Stimulated activated CD8-positive, alpha-beta memory T cell treated with anti-CD3 and anti-CD28 coated beads, Interleukin-4, amount 100 ng/mL, for 4 hours (primary cell): ENCODE measurements at places on chromosomes 2 and 18.

DNA sequence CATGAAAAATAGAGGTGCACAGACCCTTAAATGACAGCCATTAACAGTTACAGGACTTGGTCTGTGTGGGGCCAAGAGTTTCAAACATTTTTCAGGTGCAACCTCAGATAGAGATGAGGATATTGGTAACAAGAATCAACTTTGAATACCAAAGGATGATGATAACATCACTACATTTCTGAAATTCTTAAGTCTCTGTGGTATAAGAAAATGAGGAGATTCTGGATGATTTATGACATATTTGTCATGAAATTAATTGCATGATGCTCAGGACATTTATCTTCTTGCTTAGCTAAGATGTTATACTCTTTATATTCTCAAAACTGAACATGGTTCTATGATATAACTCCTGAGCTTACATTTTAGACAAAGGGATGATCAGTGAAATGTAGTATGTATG lies 471.8 kb upstream of the CWC22 start:
- DNase-seq = no peak

GRCh38 chr2:164850235-164850634 lies 8.6 kb upstream of the COBLL1 start:
- no peak for DNase-seq

DNA sequence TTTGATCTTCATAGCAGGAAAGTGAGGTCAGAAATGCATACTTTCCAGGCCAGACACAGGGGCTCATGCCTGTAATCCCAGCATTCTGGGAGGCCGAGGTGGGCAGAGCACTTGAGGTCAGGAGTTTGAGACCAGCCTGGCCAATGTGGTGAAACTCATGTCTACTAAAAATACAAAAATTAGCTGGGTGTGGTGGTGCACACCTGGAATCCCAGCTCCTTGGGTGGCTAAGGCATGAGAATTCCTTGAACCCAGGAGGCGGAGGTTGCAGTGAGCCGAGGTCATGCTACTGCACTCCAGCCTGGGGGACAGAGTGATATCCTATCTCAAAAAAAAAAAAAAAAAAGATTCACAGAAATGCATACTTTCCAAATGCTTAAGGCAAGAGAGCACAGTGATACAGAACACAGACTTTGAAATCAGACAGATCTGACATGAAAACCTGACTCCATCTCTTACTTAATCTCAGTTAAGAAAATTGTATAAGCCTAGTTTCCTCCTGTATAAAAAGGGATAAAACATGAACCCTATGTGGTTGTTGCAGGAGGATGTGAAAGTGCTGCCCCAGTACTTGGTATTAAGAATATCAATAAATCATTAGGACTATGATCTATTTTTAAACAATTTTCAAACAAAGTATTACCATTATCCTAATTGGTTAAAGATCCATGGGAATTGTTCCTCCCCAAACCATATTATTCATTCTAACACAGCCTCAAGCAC lies 26.4 kb downstream of the COBLL1 start:
- no peak for DNase-seq

GRCh38 chr2:32750880-32751279 lies 123.0 kb downstream of the TTC27 start:
- no peak for DNase-seq

DNA sequence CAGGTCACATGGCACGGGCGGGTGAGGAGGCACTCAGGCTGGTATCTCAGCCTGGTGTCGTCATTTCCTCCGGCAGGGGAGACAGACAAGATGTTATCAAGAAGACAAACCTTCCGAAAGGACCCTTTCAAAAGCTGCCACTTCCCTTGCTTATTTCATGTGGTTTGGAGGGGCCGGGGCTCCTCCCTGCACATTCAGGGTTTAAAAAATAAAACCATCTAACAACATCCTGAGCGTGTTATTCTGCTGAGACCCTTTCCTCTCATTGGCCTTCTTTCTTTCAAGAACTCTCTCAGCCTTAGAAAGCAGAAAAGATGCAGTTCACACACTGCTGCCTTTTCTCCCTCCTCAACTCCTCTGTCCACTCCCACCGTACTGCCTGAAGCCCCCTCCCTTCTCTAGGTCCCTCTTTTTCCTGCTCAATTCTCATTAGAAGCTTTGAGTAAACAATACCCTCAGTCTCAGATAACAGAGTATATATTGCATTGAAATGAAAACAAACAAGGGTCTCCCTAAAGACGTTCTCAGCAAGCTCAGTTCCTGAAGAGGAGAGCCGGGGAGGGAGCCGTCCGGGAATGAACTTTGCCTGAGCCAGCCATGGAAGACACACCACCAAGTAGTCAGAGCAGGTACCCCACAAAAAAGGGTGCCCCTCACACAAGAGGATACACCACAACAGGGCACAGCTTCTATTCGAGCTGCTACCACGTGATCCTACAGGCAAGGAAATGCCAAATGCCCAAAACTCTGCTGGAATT lies 9.7 kb downstream of the SMAD7 start:
- DNase-seq = peak; percentile 54

- DNase-seq = no peak
Measured at GRCh38 chr2:165623161-165623560, 153.7 kb downstream of the CSRNP3 start.

DNA sequence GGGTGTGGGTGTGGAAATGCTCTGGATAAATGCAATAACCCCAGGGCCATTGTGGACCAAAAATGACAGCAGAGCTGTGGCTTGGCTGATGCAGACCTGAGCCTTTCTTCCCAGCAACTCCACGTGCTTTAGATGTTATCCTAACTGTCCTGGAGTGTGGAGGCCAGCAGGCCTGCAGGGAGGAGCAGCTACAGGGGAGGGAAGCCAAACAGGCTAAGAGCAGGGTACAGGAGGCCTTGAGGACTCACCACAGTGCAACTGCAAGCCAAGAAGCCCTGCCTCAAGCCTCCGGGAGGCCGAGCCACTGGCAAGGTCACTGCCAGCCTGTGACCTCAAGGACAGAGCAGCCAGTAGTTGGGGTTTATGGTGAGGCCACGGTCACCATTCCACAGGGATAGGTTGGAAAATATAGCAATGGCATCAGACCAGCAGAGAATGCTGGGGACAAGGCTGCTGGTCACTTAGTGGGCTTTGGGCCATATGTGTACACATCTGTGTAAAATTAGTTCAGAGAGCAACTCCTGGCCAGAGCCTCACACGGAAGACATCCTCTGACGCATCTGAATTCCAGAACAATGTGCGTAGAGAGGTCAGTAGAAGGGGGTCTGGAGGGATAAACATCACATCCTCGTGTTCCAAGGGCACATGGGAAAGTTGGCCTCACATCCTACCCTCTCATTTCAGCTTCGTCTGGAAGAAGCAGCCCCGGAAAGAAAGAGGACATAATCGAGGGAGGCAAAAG lies 76.2 kb upstream of the UPP2 start:
- DNase-seq = no peak

DNA sequence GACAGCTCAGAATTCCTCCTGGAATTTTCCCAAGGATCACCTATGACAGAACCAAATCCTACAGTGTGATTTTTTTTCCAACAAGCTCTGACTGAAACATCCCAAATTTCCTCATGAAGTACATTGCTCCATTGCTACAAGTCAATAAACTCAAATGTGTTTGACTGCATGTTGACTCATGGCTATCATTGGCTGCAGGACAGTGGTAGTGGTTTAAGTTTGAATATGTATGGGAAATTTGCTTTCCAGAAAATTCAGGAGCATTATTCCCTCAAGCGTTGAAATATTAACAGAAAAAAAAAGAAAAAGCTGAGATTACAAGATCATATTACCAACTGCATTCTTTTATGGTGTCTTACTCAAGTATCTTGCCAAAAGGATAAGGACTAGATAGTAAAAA lies 402.8 kb upstream of the DSEL start:
- no peak for DNase-seq

GRCh38 chr2:10229462-10230099 lies 73.1 kb upstream of the HPCAL1 start:
- no peak for DNase-seq

DNA sequence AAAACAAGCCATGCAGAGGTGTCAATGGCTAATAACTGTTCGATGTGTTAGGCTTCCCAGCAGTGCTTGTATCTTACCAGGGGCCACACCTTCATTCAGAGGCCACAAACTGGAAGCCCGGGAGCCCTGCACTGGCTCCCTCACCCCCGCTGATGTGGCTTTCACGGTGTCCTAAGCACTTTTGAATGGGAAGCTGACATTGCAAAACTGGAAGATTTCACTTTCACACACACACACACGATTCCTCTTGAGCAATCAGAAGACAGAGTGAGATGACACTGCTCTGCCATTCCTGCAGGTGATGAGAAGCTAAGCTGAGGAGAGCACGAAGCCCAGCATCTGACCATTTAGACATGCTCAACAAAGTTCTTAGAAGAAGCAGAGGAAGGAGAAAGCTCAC lies 8.6 kb upstream of the ZNF407 start:
- no peak for DNase-seq

DNA sequence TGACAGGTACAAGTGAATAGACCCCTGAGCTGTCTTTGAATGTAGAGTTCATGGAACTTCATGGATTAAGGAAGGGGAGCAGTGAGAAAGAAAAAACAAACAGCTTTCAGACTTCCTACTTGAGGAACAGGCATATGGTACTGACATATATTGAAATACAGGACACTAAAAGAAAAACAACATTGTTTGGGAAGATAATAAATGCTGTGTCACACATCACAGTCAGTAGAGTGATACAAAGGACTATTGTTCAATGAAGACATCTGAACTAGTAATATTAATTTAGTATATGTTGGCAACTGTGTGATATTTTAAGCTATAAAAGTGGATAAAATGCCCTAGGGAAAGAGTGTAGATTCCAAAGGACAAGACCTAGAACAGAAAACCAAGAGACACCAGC lies 3.3 kb downstream of the DSC2 start:
- DNase-seq = no peak

- no peak for DNase-seq
Measured at GRCh38 chr2:10346929-10347561, 44.3 kb downstream of the HPCAL1 start.

DNA sequence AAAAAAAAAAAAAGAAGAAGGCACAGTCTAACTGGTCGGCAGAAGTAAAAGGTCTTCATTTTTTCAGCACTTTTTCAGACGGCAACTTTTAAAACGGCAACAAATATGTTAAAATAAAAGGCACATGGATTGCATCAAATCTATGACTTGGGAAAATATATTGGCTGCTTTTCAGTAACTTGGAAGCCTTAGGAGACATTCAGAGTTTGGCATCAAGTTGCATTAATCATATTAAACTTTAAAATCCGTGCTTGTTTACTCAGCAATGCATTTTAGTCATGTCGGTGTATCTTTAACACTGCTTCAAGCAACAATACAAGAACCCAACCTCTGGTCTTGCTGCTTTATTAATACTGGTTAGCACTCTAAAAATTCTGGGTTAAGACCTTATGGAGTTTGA lies 111.1 kb downstream of the MEP1B start:
- no peak for DNase-seq

- no peak for DNase-seq
Measured at GRCh38 chr2:108267101-108267500, 21.6 kb upstream of the SULT1C2 start.

DNA sequence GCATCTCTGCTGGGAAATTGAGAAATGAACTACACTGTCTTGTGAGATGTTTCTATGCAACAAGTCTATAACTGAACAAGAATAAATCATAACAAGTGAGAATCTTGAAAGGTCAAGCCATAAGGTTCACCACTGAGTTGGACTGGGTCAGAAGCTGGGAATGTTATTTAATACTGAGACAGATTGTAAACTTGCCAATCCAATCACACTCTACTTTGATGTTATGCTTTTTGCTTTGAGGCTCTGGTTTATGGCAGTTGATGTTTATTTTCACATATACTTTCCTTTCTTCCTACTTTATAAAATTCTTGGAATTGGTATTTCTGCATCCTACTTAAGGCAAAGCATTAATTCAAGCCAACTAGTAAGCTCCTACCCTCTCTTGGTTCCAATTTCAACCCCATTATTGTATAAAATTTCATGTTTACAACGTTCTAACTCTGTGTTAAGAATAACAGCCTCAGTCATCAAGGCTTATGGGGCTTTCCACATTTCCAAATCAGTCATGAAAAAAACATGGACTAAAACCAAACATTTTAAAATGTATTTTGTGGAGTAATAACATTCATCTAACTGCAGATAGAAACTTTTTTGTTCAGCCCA lies 533.4 kb downstream of the NYAP2 start:
- no peak for DNase-seq
